ENCODE measurements at places on chromosomes 3 and 15.

DNA sequence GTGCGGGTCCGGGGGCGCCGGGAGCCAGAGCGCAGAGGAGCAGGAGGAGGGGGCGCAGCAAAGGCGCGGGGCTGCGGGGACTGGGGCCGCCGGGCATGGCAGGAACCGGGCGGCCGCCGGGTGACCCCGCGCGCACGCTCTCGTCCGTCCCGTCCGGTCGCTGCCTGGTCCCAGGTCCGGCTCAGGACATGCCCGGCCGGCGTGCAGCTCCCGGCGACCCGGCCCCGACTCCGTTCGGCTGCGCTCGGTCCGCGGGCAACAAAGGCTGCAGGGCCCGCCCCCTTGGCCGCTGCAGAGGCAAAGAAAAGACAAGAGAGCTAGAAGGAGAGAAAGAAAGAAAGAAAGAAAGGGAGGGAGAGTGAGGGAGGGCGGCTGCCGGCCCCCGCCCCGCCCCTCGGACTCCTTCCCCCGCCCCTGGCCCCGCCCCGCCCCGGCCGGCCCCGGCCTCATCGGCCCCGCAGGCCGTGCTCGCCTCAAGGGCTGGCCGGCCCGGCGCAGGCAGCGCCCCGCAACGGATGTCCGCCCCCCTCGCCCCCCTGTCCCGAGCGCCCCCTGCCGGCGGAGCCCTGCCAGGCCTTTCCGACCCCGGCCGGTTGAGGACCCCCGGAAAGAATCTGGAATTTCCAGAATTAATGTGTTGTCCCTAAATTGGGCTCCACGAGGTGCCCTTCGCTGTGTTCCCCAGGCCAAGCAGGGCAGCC, at the start of gene ADAMTS7:
Gene ADAMTS7, minus strand, starts transcription at position 341 of the 701 bp plus-strand sequence. Its CDS starts 244 bp downstream, at position 97.
- peak; percentile 10 for DNase-seq

DNA sequence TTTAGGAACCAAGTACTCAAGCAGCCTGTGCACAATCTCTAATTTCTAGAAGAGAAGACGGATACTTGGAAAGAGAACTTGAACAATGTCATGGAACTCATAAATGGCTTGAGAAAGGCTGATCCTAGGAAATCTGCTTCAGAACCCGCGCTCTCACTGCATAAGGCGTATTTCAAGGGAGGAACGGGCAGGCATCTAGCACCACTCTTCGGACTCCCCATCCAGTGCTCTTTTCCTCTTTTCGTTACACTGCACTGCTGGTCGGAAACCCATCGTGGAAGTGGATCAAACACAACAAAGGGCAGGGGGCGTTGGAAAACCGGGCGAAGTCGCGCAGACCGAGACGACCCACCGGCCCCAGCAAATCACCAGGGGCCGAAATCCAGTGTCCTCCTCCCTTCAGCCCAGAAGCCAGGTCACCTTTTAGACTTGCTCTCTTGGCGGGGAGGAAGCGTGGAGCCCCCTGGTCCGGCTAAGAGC, 539 bp upstream of the TLNRD1 start:
- no peak for DNase-seq

- no peak for DNase-seq
These were observed 9.4 kb downstream of the BOC start for GRCh38 chr3:113220721-113221120.

DNA sequence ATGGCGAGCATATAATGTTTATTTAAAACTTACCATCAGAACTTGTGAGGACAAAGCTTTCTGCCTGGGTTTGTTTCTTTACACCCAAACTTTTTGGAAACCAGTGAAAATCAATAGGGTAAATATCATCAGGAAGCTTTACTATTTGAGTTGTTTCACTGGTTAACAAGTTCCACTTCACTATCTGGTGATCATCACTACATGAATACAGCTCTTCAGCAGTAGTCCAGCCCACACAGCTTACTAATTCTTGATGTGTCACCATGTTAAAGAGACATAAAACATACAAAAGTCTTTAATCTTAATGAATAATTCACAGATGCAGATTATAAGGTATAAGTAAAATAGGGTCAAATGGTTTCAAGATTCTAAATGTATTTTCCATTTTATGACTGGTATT, 17.6 kb downstream of the IFT80 start:
- no peak for DNase-seq

DNA sequence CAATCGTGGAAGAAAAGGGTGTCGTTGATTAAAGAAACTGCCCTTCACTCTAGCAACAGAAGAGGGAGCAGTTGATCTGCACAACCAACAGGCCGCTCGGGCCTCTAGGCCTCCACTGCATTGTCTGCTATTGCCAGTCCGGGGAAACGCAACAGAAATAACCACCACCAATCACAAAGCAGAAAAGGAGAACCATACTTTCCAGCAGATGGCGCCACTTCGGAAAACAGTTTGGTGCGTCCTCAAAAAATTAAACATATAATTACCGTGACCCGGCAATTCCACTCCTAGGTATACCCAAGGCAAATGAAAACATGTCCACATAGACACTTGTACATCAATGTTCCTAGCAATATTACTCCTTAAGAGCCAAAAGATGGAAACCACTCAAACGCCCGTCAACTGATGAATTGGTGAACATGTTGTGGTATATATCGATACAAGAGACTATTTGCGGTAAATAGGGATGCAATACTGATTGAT, 154.1 kb downstream of the TJP1 start:
- DNase-seq: no peak

DNA sequence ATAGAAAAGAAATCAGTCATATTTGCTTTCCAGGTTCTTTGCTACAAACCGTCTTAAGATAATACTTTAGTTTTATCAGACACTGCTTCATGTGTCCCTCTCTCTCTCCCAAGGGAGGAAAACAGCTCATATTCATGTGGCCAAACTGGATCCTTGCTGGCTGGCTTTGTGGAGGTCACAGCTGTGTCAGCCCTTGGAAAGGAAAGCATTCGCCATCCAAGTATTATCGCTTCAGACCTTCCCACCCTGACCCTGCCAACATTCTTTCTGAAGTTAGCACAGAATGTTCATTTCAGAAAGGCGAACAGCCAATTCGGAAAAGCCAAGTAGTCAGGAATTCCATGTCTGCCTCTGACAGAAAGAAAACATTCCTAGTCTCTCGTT, 213.6 kb downstream of the FEZF2 start:
- DNase-seq: no peak
